Frontal cortex (tissue), 4 donors: ENCODE measurements at places on chromosomes 6 and 20.

- no peak for DNase-seq
Observed at GRCh38 chr6:108750801-108751200, 97.4 kb upstream of the ARMC2 start.

DNA sequence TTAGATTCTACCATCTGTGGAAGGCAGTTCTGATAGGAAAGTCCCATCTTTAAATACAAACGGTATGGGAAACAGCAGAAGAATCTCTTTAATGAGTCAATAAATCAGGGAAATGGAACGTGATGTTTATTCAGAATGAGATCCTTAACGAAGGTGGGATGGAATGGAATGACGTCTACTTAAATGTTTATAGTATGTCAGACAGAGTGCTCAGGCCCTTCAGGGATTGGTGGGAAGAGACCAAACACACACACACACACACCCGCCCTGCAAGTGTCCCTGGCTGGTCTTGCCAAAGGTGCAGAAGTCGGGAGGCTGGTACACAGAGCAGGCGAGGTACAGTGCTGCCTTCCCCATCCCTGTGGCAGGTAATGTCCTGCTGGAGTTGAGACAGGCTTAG is 164.0 kb downstream of the FARS2 start:
- no peak for DNase-seq

GRCh38 chr20:11457488-11457887 is 460.2 kb upstream of the BTBD3 start:
- DNase-seq: no peak

DNA sequence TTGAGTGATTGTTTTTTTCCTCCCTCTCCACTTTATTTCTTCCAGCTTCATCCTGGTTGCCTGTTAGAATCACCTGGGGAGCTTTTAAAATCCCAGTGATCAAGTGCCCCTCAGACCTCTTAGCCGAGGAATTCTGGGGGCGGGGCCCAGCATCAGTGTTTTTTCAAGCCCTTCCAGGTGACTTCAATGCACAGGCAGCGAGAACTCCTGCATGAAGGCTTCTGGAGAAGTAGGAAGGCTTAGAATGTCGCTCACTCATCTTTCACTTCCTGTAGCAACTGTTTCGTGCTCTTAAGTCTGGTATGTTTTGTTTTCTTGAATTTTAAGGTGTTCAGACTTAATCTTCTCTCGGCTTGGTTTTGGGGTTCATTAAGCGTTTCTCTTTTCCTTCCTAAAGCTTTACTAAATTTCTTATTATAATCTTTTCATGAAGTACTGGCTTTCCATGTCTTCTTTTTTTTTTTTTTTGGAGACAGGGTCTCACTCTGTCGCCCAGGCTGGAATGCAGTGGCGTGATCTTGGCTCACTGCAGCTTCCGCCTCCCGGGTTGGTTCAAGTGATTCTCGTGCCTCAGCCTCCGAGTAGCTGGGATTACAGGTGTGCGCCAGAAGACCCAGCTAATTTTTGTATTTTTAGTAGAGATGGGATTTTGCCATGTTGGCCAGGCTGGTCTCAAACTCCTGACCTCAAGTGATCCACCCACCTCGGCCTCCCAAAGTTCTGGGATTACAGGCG is 30.9 kb upstream of the TULP1 start:
- no peak for DNase-seq

DNA sequence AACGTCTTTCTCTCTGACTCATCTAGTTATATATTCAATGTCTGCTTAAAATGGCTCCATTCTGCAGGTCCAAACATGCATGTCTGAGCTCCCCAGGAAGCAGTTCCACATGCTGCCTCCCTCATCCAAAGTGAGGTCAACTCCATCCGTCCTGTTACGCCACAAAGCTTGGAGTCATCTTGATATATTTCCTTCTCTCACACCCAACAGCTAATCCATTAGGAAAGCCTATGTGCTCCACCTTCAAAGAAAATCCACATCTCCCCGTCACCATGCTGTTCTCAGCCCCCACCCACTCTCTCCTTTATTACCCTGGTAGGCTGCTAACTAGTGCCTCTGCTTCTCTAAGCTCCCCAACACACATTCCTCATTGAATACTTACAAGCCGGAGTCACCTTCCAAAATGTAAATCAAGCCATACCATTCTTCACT is 130.2 kb upstream of the SYNDIG1 start:
- DNase-seq: no peak

DNA sequence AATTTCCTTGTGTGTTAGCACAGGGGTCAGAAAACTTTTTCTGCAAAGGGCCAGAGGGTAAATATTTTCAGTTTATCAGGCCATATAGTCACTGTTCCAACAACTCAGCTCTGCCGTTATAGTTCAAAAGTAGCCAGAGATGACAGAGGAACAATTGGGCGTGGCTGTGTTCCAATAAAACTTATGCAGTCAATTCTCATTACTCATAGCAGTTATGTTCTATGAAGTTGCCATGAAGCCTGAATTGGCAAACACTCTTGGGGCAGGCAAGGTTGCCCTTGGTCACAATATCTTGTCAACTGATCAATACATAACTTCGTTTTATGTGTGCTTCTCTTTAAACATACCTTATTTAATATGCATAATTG is 304.2 kb downstream of the TFAP2C start:
- DNase-seq: no peak

DNA sequence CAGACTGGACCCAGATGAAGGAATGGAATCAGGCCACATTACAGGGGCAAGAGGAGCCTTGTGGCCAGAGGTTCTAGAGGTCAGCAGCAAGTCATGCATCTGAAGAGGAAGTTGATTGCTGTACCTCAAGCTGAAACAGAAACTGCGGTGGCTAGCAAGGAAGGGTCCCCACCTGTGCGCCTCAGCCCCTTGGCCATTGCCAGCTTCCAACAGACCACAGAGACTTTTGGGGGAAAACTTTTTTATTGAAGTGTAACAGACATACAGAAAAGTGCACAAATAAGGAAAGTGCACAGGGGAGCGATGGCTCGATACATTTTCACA is 26.8 kb upstream of the SLC9A8 start:
- no peak for DNase-seq

DNA sequence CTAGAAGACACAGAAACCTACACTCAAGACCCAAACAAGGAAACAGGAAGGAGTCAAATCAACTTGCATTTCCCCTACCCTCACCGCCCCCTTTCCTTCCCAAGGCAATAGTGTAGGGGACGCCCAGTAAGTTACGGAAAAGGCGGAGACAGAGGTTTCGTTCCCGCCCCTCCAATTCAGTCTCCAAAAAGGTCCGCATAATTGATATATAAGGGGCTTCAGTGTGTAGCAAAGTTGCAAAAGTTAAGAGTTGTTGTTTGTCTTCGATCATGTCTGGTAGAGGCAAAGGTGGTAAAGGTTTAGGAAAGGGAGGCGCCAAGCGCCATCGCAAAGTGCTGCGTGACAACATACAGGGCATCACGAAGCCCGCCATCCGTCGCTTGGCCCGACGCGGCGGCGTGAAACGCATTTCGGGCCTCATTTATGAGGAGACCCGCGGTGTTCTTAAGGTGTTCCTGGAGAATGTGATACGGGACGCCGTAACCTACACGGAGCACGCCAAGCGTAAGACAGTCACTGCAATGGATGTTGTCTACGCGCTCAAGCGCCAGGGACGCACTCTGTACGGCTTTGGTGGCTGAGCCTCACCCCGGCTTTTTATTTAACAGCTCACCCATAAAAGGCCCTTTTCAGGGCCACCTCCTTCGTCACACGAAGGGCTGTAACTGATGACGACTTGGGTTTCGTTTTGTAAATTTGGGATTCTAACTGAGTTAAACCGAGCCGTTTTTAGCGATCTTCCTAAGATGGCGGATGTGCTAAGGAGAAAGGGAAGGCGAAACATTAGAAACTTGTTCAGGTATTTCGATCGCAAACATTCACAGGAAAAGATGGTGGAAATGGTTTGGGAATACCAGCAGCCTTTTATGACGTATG is 124.6 kb upstream of the BTN3A2 start:
- no peak for DNase-seq

GRCh38 chr6:36962874-36963273 is 8.3 kb downstream of the PI16 start:
- DNase-seq: peak; percentile 74

DNA sequence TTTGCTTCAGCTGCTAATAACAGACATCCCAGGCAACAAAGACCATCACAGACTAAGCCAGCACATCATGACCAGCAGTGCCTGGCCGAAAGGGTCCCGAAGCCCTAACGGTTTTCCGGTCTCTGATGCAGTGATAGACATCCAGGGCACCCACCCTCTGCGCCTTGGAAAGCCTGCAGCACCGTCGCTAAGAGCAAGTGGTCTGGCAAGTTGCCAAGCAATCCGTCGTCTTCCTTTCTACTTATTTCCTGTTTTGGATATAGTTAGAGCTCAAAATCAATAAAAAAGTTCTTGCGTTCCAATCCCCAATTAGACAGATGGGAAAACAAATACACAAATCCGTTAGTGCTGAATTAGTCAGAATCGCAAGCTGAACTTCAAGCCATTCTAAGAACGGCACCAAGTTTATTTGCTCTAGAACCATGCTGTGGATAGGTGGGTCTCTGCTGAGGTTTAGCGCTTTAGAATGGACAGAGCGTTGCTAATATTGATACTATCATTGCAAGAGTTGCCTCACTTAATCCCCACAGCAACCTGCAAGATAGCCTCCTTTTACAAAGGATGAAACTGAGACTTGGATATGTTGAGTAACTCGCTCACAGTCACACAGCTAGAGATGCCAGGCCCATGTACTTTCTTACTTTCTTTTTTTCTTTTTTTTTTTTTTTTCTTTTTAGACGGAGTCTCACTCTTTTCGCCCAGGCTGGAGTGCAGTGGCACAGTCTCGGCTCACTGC is 163.3 kb upstream of the SNX9 start:
- no peak for DNase-seq

DNA sequence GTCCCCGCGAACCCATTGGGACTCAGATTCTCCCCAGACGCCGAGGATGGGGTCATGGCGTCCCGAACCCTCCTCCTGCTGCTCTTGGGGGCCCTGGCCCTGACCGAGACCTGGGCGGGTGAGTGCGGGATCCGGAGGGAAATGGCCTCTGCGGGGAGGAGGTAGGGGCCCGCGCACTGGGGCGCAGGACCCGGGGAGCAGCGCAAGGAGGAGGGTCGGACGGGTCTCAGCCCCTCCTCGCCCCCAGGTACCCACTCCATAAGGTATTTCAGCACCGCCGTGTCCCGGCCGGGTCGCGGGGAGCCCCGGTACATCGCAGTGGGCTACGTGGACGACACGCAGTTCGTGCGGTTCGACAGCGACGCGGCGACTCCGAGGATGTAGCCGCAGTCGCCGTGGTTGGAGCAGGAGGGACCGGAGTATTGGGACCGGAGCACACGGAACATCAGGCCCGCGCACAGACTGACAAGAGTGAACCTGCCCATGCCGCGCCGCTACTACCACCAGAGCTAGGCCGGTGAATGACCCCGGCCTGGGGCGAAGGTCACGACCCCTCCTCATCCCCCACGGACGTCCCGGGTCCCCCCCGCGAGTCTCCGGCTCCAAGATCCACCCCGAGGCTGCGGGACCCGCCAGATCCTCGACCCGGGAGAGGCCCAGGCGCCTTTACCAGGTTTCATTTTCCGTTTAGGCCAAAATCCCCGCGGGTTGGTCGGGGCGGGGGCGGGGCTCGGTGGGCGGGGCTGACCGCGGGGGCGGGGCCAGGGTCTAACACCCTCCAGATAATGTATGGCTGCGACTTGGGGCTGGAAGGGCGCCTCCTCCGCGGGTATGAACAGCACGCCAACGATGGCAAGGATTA is 15.7 kb upstream of the HLA-A start:
- peak; percentile 67 for DNase-seq

- DNase-seq: no peak
Observed at GRCh38 chr6:92790381-92790780, 629.0 kb downstream of the EPHA7 start.

- no peak for DNase-seq
Observed at GRCh38 chr6:150683320-150683719, 83.6 kb downstream of the PLEKHG1 start.

DNA sequence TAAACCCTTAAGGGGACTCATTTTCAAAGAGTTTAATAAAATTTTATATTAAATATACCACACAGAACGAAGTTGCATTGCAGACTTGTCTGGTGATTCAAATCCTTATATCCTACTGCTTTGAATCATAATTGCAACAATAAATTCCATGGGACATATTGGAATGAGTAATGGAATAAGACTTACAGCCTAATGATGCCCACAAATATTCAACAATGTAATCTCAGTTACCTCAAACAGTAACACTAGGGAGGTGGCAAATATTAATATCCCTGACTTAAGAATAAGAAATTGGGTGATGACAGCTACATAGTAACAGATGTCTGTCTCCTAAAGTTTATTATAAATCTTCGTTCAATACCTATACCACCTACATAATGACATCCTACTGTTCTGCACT is 52.6 kb downstream of the BMP5 start:
- DNase-seq: no peak

DNA sequence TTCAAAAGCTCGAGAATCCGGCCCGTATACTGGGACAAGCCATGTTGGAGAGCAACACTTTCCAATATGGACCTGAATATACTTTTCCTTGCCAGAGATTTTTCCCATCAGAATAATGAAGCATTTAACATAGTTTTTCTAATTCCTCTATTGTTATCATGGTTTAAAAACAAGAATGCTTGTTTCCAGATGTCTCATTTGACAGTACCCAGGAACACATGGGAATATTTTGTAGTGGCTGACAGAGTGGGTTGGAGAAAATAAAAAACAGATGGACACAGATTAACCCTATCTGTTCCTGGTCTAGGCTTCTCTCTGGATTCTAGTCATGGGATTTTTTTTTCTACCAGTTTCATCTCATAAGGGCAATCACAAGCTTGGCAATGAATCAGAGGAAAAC is 164.8 kb upstream of the CEP162 start:
- DNase-seq: no peak
